ENCODE measurements at places on chromosomes 12 and 14.

GRCh38 chr14:100565650-100566049 is 21.6 kb downstream of the BEGAIN start:
- DNase-seq = no peak

- DNase-seq = no peak
These were observed 5.5 kb upstream of the NR1H4 start for GRCh38 chr12:100468126-100468525.

GRCh38 chr14:24339284-24340151 is at the start of gene RIPK3:
RIPK3 (minus strand) TSS chr14:24339991; CDS start chr14:24339826, 165 bp downstream.
- no peak for DNase-seq

DNA sequence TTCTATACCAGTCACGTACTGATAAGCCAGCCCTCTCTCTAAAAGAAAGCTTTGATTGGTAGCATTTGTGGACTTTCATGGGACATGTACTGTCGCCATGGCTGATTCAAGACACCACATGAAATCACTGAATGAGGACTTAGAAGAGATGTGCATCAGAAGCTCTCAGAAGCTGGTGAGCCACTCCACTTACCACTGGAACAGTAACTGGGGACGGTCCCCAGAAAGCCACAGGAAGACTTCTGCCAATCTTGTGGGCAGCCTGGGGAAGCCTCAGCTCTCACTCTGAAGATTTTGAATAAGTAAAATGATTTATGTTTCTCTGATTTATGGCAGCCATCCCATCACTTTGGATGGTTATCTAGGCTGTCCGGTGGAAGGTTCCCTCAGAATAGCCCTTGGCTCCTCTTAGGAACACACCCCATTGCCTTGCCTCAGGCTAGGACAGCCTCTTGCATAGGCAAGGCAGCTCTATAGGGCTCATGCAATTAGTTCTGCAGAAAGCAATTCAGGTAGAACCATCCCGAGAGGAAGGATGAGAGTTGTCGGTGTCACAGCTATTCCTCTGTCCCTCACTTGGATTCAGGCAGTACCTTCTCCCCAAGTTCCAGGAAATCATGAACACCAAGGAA is 9.8 kb downstream of the DHRS1 start:
- DNase-seq = no peak

- no peak for DNase-seq
These were observed 2.9 kb upstream of the TEP1 start for GRCh38 chr14:20416223-20416622.

GRCh38 chr14:76729953-76730505 is 31.2 kb upstream of the VASH1 start:
- DNase-seq = no peak

- no peak for DNase-seq
These were observed 420.4 kb upstream of the MIS18BP1 start for GRCh38 chr14:45673420-45673819.

DNA sequence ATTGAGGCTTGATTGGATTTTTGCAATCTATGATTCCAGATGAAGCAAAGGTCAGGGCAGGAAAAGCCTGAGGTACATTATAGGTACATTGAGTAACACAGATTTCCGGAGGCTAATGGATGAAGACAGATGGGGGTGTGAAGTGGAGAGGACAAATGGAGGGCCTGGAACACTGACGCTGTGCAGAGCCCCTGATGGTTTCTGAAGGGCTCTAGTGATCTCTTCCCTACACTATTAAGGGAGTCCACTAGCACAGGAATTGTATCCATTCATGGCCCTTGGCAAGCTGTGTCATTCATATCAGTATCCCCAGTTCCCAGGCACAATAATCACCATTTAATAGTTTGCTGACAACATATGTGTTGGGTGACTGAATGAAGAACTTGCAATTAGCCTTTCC is 284.8 kb downstream of the ITPR2 start:
- DNase-seq = no peak

GRCh38 chr12:113853491-113853890 is 112.6 kb downstream of the RBM19 start:
- DNase-seq = no peak

GRCh38 chr14:103121846-103122584 is 1.2 kb upstream of the TNFAIP2 start:
- peak; percentile 48 for DNase-seq

- DNase-seq = no peak
These were observed 1.4 kb upstream of the BCAT1 start for GRCh38 chr12:24950231-24950834.

- DNase-seq = no peak
These were observed 6.7 kb downstream of the DDX47 start for GRCh38 chr12:12819752-12820311.

DNA sequence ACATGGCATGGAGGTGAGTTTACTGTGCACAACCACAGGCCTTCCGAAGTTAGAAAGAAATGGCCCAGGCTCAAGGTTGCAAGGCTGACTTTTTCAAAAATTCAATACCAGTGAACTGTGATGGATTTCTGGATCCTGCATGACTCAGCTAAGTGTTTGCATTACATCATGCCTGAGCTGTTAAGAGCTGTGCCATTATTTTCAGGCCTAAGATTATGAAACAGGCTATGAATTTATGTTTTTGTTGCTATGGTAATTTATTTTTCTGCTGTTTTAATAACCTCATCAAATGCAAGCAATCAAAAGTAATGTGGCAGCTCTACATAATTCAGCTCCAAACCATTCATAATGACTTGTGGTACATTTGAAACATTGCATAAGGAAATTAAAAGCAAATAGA is 457.7 kb upstream of the TMEM132C start:
- no peak for DNase-seq

DNA sequence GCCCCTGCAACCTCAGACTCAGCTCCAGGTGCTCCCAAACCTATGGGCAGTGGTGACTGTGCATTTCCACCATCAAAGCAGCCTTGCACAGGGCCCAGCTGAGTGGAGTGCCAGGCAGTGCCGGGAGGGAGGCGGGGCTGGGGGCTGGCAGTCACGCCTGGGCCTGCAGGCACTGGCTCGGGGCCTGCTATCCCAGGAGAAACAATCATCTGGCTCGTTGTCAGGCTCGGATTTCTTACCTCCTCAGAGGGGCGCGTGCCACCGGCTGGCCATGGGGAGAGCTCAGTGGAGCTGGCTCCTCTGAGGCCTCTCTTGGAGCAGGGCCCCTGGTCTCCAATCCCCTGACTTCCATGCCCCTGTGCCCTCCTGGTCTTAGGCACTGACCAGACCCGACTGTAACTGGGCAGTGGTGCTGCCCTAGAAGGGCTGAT is 20.2 kb upstream of the PPP1R13B start:
- DNase-seq = no peak

- DNase-seq = no peak
These were observed 6.2 kb downstream of the EIF2S3B start for GRCh38 chr12:10511756-10512355.

GRCh38 chr14:104461676-104462449 is 117.7 kb upstream of the C14orf180 start:
- DNase-seq = peak; percentile 40

- no peak for DNase-seq
These were observed 120.0 kb upstream of the NOS1 start for GRCh38 chr12:117481470-117481869.

DNA sequence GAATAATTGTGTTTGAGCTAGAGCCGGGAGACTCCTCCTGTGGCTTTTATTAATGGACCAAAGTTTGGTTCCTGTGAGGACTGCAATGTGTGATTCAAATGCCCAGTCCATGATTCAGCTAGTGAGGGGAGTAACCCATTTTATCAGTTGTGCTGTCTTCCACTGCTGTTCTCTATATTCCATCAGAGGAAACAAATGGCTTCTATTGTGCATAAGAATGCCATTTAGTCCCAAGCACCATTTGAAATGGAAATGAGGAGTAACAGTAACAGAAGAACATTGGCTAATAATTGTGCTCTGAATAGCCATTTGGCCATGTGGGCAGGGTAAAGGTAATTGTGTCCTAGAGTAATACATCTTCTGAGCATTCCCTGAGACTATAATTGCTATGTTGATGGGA is 642.7 kb downstream of the DIO2 start:
- DNase-seq = no peak

- DNase-seq = no peak
These were observed 69.9 kb downstream of the ARL6IP4 start for GRCh38 chr12:123050331-123050831.

Data from HEK293T (cell line).